ENCODE measurements at places on chromosomes 2 and 18.

- no peak for DNase-seq
These were observed 31.2 kb upstream of the ROCK2 start for GRCh38 chr2:11375689-11376027.

DNA sequence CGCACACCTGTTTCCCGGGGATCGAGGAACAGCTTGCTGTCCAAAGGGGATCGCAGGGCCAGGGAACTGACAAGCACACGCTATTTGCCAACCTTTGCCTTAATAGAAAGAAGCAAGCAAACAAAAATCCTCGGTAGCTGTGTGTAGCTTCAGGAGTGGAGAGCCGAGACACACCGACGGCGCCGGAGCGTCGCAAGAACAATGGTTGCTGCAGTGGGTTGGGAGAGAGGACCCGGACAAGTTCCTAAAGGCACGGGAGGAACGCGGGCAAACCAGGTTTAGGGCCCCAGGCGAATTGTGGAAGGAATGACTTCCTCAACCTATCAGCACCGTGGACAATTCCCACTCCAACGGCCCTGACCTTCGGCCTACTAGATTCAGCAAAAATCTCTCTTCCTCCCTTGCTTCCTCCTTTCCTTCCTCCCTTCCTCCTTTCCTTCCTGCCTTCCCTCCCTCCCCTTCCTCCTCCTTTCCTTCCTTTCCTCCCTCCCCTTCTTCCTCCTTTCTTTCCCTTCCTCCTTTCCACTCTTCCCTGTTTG lies 4.9 kb upstream of the NEUROD1 start:
- no peak for DNase-seq

- DNase-seq = no peak
These were observed 124.8 kb downstream of the GALR1 start for GRCh38 chr18:77374446-77374805.

GRCh38 chr2:70312560-70312959 lies 10.7 kb upstream of the FAM136A start:
- DNase-seq = no peak

GRCh38 chr2:217223222-217223930 lies 363.5 kb upstream of the TNP1 start:
- no peak for DNase-seq

DNA sequence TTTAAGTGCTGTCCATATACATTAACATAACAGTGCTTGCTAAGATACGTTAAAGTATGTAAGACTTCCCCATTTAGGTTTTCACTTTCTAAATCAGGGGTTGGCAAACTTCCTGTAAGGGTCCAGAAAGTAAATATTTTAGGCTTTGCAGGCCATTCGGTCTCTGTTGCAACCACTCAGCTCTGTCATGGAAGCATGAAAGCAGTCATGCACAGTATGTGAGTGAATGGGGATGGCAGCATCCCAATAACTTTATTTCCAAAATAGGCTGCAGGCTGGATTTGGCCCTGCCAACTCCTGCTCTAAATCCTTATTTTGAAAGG lies 128.7 kb downstream of the PLA2R1 start:
- no peak for DNase-seq

GRCh38 chr18:10919851-10920250 lies 229.5 kb downstream of the PIEZO2 start:
- no peak for DNase-seq

DNA sequence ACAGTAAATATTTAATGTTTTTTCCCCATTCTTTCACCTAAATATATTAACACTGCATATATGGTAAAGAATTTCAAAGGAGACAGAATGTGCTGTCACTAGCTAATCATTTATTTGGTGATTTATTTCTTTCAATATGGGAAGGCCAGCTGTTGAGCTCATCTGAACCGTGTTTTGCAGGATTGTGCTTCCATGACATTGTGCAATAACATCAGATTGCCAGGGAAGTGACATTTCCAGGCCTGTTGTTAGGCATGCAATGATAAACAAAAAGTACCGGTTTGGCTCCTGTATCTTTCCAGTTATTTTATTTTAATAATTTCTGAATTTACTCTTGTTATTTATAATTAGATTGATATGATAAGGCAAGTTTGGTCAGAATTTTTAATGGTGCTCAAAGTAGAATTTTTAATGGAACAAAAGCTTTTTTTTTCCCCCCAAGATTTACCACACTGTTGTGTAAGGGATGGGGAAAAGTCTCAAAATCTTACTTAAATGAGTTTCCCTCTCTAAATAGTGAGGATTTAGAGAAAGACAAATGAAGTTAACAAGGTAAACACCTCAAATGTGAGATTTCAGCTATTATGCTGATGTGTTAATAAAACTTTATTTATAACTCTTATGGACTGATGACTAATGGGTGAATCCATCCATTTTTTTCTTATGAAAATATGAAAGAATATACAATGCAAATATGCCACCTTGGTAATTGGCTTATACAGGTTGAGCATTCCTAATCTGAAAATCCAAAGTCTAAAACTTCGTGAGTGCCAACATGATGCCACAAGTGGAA lies 52.7 kb downstream of the MALT1 start:
- no peak for DNase-seq

DNA sequence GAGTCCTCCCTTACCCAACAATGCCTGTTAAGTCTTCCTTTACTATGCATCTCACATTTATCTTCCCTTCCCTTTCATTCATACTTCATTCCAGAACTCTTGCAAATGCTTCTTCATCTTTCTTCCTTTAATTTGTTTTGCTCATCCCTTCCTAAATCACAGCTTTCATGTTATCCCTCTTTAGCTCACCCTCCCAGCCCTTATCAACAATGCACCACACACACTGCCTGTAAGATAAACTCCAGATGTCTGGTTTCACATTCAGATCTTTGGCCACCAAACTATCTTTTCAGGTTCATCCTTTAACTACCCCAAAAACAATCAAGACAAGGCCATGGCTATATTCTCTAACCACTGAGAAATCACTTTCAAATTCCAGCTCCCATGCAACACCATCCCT lies 3.4 kb downstream of the CCDC93 start:
- DNase-seq = no peak

All from CD8-positive, alpha-beta memory T cell (primary cell).